Aorta (tissue), 5 donors: ENCODE measurements at places on chromosomes 13 and 19.

DNA sequence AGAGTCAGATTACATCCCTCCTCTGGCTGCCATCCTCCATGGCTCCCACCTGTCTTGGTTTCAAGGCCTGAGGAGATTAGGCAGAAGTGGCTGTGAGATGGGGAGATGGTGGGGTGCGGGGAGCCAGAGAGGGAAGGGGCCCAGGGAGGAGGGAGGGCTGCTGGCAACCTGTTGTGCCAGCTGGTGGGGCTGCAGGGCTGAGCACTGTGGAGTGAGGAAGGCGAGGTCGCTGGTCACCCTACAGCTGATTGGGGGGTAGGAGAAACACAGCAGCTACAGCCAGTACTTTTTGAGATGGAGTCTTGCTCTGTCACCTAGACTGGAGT, 48.3 kb downstream of the CD320 start:
- peak; percentile 63 for DNase-seq

DNA sequence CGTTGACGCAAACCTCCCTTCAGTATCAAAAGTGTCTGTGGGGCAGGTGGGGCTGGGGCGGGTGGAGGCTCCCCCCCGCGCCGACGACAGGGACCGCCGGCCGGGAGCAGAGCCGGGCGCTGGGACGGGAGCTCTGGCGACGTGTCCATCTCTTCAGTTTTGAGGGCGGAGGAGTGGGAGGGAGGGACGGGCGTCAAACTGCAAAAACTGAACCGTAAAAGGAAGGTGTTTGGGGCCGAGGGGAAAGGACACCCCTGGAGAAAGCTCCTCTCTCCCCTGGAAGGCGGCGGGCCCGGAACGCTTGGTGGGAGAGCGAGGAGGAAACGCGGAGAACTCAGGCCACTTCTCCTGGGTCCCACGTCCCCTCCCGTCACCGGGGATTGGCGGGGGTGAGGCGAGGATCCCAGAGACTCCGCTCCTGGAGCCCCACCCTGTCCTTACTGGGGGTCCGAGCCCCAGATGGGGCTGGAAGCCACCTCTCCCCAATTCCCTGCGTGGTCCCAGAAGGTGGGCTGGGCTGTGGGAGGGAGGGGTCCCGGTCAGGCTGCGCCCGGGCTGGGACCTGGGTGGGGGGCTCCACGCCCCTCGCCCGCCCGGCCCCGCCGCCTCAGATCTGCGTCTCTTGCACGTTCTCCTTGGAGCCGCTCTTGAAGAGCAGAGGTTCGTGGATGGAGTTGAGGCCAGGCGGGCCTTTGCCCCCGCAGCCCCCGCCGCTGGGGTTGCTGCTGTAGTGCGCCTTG, 3.4 kb upstream of the ASPDH start:
- DNase-seq, result no peak

- DNase-seq, result no peak
These were observed 487.8 kb upstream of the SPRY2 start for GRCh38 chr13:80828759-80829158.

DNA sequence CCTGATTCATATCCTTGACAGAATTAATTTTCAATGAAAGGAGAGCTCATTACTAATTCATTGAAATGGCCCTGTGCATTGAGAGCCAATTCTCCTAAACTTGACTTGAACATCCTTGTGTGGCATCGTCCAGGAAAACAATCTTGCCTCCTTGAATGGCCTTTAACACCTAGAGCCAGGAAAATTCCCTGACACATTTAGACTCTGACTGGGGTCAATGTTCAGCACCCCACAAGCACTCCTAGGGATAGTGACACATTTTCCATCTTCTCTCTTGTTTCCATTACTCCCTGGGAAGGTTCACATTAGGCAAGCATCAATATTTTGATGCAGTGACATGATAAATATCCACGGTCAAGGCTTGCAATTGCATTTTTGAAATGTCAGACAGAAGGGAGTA, 218.9 kb downstream of the LACC1 start:
- no peak for DNase-seq

DNA sequence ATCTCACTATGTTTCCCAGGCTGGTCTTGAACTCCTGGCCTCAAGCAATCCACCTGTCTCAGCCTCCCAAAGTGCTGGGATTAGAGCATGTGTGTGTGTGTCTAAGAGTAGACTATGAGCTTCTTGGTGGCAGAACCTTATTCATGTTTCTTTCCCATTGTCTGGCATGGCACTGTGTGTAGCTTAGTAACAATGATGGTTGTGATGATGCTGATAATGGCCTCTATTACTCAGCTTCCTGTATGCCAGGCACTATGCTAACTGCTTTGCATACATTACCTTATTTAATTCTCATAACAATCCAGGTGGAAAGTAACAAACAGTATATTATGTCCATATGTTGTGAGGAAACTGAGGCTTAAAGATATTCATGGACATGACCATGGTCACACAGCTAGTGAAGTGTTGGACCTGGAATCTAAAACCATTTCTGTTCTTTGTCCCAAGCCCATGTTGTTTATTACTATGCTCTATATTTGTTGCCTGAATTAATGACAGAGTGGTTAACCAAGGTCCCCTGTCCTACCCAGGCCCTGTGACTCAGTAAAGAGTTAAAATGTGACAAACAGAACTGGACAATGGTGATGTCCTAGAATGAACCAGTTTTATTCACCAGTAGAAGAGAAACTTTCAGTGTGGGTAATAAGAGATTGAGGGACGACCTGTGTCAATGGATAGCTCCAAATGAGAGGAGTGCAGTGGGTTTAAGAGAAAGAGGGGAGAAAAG, 109.6 kb downstream of the KLF5 start:
- no peak for DNase-seq

DNA sequence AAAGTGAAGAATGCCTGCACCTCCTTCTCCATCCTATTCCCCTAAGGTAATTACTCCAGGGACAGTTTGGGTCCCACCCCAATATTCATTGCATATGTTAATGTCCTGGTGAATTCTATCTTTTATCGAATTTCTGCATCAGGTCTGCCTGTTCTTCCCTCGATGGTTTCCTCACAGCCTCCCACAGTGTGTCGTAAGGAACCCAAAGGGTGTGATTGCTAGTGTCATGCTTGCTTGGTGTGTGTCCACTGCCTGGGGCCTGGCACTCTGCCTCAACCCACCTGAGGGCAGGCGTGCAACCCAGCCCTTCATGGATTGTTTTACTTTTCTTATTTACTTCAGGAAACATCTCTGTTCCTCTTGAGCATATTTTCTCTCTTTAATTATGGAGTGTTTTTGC, 60.2 kb upstream of the CYSLTR2 start:
- DNase-seq, result no peak

DNA sequence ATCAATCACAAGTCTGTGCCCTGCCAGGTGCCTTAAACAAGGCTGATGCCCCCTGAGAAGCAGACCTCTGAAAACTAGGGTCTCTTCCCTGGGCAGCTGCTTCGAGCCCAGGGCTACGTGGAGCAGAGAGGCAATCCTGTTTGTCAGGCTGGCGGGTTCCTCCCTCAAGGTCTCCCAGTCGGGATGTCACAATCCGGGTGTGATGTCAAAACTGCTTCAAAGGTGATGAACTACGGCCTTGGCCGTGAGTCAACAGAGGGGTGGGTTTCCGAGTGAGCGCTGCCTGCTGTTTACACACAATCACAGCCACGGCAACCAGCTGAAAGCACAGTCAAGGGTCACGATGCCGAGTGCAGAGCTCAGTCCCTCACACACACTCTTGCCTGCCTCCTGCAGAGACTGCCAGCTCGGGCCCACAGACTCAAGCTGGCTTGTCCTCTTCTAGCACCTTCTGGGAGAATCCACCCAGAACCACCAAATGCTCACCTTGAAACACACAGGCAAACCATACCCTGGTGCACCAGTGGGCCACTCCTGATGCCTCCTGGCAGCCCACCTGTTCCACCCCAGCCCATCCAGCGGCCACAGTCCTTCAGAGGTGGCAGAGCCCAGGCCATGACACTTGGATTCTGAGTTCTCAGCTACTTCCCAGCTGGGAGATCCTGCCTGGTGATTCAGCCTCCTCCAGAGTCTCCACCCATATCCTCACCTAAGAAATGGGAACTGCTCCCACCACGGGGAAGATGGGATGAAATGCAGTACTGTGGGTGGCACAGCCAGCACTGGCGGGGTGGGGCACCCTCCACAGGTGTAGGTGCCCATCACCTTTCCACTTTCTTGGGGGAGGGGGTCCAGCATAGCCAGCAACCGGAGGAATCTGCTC, 6.8 kb downstream of the ELL start:
- peak; percentile 75 for DNase-seq

DNA sequence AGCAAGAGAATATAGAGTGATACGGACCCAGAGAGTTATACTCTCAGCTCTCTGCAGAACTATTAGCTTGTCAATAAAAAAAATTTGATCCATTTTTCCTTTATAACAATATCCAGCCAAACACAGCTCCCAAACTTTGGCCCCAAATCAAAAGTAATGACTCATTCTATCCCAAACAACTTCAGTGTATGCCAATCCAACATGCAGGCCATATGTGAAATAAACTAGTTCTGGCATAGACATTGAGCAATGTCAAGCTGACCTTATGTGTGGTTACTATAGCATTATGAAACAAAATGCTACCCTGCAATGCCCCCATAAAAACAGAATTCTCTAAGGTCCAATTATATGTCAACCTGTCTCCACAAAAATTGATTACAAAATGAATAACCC, 209.5 kb downstream of the DNAJC15 start:
- DNase-seq, result no peak

- no peak for DNase-seq
These were observed 30.4 kb upstream of the PCDH8 start for GRCh38 chr13:52878831-52879230.

DNA sequence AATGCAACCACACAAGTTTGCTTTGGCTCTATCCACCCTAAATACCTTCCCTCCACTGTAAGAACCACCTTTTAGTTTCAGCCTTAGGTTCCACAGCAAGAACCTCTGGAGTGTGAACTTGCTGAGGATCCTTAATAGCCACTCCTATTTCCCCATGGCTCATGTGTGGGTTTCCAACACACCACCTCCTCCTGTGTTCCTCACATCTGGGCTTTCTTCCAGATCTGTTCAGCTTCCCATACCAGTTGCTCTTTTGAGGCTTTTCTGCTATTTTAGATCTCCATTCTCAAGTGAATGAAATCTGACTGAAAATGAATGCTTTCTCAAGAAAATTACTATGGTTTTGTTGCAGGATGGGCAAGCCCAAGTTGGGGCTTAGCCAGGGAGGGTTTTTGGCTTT, 104.8 kb upstream of the MIR17HG start:
- DNase-seq, result no peak

DNA sequence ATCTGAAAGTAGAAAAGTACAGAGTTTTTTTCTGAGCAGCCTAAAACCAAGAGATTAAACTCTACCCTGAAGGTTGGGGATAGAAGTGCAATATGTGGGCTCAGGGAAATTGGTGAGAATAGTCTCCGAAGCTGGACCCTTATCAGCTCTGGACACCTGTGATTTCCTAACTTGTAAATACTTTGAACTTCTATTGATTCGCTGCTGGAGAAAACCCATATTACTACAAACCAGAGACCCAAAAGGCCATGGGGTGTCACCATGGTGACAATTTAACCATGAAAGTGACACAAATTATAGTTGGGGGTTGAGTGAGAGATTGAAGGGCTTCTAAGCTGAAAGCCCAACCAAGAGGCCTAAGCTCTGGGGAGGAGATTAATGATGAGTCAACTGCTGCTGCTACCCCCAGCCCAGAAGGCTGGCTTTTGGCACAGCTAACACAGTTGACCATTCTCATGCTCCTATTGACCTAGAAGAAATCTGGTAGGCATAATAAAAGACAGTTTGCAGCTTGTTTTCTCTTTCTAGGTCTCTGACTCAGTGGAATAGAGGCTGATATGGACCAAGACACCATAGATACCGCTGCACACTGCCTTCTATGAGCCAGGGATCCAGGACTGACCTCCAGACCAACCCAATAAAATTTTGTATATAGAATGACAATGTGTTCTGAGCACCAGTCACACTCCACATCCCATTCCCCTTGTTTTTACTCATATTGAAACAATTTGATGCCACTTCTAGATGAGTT, 131.9 kb upstream of the FNDC3A start:
- no peak for DNase-seq

DNA sequence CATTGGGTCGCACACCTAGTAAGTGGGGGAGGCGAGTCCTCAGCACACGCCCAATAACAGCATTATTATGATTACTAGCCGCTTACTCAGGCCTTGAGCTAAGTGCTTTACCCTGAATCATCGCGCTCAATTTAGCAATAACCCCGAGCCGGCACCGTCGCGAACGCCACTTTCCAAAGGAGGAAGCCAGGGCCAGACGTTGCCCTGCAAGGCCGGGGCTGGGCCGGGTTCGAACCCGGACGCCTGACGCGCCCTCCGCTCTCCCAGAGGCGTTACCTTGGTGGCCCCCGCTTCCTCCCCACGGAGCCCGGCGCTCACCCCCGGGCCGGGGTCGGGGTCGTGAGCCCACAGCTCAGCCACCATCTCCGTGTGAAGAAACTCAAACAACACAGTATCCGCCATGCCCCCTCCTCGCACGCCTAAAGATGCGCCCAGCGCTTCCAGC, at the start of gene TRAPPC6A:
Gene TRAPPC6A, minus strand, starts transcription at position 421 of the 445 bp plus-strand sequence. Its CDS starts 19 bp downstream, at position 402.
- DNase-seq, result no peak

- no peak for DNase-seq
These were observed 3.4 kb upstream of the ZNF333 start for GRCh38 chr19:14686411-14686810.

- DNase-seq, result no peak
These were observed 33.4 kb downstream of the IPO5 start for GRCh38 chr13:97986835-97987234.
